HepG2 (cell line): ENCODE measurements at places on chromosomes 1 and 21. TPM values are rescaled to one million over a fixed set of nuclear protein-coding genes. Genes with fewer than 3 reads are reported as not detected.

CRYZ gene
- total RNA-seq, result 115 and 203 TPM in 2 replicates

FCRL6 gene
- total RNA-seq, result not detected in 2 replicates

NDUFS2 gene
- total RNA-seq, result 118 and 129 TPM in 2 replicates

DNA sequence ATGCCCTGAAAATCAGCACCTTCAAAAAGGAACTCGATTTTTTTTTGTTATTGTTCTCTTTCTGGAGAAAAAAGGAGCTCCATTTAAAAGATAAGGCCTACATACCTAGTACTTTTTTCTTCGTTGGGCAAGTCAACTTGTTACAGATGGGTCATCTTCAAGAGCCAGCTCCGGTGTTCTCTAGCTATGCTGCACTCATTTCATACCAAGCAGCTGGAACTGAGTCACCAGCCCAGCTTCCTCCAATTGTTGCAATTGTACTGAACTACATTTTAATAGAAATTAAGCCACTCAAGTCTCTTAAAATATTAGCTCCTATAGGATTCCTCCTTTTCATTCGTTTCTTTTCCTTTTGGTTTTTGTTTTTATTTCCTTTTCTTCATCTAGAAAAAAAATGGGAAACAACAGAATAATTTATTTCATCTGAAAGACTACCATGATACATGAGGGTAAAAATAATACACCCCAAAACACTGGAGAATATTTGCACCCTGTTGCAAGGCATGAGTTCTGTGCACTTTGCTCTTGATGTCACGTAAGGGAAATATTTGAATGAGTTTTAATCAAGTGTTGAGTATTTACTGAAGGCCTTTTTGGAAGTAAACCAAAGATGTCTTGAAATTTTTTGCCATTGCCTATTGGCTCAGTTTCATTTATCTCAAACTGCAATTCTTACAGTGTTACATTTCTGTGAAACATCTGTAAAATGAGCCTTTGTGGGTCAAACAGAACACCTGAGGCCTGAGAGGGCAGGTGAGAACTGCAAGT, 60.5 kb downstream of the CLIC4 start:
- no peak for DNase-seq

DNA sequence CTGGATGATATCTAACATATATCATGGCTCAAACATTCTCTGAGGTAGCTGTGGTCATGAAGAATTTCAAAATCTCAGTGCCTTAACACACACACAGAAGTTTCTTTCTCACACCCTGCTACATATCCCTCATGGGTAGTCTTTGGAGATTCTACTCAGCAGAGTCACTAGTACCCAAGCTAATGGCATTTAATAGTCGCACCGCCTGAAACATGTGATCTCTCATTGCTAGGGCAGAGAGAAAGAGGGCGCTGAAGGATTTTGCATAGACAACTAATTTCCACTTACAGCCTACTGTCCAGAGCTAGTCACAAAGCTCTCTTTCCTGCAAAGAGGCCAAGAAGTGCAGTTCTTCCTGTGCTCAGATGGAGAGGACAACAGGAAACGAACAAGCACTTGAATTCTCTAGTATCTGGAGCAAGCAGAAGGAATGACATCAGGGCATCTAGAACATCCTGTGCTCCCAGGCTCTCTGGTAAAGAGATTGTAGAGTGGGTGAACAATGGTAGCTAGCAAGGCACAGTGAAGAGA, 183.4 kb upstream of the PTBP2 start:
- peak; percentile 31 for DNase-seq

DNA sequence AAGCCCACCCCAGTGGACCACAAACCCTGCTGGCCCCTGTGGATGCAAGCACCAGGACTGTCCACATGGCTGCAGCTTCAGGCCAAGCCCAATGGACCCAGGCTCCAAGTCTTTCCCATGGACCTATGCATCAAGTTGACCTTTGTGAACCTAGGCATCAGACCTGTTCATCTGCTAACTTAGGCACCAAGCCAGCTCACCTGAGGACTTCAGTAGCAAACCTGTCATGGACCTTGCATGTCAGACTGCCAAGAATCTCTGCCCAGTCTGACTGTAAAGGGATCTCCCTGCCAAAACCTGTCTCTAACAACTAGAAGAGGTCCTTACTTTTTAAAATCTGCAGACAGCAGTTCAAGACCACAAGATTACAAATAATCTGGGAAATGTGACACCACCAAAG, 37.8 kb downstream of the FMO3 start:
- DNase-seq, result no peak

GRCh38 chr1:98017184-98017583, 96.3 kb upstream of the DPYD start:
- no peak for DNase-seq

DNA sequence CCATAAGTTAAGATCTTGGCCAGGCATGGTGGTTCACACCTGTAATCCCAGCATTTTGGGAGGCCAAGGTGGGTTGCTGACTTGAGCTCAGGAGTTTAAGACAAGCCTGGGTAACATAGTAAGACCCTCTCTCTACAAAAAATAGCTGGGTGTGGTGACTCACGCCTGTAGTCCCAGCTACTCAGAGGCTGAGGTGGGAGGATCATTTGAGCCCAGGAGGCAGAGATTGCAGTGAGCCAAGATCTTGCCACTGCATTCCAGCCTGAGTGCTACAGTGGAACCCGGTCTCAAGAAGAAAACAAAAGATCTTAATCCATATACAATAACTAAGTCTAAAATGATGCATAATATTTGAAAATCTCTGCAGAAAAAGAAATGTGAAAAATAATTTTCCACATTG, 165.5 kb upstream of the NR5A2 start:
- DNase-seq, result no peak

DNA sequence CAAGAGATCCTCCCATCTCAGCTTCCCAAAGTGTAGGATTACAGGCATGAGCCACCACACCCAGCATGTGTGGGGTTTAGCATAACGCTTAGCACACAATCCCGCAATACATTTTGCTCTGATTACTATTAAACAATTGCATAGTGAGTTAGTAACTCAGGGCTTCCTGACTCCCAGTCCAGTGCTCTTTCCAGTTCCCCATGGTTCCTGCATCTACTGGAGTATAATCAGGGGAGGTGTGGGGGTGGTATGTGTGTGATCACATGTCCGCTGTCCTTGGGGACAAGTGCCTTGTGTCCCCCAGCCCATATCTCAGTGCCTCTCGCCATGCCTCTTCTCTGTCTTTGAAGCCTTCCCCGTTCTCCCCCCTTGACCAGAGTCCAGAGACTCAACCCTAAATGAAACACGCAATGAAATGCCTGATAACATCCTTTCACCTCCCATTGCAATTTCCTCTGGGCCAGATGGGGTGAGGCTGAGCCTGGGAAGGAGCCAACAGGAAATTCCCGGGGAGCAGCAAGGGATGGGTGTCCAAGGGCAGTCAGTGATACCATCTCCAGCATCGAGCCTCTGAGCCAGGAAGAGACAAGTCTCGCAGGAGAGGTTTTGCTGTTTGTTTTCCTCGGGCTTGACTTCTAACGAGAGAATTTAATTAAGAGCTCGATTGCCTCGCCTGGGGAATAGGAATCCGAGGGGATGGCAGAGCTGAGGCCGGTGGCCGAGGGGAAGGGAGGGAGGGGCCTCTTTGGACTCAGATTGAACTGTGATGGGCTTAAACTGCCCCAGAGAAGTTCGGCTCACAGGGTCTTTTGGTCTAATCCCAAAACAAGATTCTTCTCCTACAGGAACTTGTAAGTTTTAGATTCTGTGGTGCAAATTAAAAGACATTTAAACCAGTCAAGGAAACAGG, 7.7 kb upstream of the HTR1D start:
- no peak for DNase-seq

DNA sequence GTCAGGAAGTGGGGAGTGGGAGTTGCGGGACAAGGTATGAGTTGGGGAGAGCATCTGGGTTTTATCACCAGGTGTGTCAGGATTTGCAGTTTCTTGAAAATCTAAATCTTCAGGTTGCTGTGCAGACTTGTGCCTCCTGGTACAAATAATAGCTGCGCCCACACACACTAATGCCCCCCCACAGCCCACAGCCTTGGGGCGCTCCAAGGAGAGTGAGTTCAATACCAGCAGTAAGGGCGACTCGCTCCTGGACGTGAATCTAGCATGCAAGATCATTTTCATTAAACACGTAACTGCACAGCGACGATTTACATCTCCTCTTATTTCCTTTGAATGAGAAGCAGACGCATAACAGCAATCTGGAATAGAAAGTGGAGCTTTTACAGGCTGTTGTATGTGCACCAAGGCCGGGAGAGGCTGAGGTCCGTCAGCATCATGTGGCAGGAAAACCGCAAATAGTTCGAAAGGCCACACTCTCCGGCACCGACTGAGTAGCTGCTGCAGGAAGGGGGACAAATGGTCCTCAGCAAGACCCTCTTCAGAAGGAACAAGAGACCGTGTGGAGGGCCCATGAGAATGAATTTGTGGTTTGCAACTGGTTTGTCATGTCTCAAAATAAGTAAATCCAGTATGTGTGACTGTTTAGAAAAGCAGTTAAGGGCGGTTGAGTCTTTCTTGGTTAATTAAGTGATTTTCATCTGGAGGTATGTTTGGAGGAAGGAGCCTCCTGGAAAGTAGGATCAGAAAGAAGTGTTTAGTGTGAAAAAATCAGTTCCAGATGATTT, 439.5 kb downstream of the SMYD3 start:
- DNase-seq, result no peak

GRCh38 chr1:18057623-18058022, 50.0 kb upstream of the IGSF21 start:
- DNase-seq, result no peak

USH2A gene
- 0.01 and 0.02 TPM in 2 replicates for total RNA-seq

GRCh38 chr1:197915862-197916499, 1.2 kb upstream of the LHX9 start:
- peak; percentile 67 for DNase-seq

BRINP3 gene
- not detected in 2 replicates for total RNA-seq

- DNase-seq, result no peak
These were observed 708 bp upstream of the RBBP5 start for GRCh38 chr1:205122489-205122882.

DNA sequence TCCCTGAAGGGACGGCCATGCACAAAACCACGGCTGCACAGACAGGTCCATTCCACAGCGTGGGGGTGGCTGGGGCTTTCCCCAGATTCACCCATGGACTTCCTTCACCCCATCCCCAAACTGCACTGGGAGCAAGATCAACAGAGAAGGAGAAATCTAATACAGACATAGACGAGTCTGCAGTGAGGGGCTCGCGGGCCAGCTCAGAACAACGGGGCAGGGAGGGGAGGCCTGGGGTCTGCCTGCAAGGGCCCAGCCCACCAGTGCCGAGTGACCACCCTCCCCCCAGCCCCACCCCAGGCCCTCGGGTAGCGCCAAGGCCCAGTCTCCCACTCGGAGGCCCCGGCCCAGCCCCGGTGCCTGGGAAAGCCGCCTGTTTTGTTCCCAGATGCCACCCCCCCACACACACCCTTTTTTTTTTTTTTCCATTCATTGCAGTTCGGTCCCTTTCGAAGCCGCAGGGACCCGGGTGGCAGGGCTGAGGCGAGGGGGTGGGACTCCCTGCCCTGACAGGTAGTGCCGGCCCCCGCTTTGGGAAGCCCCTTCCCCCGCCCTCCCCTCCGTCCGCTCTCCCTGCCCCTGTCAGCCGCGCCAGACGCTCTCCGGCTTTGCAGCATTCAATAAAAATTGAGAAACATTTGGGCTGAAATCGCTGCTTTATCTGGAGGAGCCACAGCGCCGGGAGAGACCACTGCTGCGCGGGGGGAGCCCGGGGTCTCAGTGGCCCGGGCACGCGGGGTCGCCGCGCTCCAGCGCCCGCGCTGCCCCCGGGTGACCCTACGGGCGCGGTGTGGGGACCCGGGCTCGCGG, 543 bp upstream of the EPHB2 start:
- no peak for DNase-seq

- no peak for DNase-seq
These were observed 107.5 kb downstream of the TIAM1 start for GRCh38 chr21:31236528-31236927.

GRCh38 chr1:75630004-75630594, 19.2 kb upstream of the SLC44A5 start:
- DNase-seq, result no peak

GRCh38 chr1:172350856-172351255, 69.6 kb upstream of the C1orf105 start:
- no peak for DNase-seq

GRCh38 chr1:232207073-232207866, 422.7 kb downstream of the SIPA1L2 start:
- no peak for DNase-seq

DNA sequence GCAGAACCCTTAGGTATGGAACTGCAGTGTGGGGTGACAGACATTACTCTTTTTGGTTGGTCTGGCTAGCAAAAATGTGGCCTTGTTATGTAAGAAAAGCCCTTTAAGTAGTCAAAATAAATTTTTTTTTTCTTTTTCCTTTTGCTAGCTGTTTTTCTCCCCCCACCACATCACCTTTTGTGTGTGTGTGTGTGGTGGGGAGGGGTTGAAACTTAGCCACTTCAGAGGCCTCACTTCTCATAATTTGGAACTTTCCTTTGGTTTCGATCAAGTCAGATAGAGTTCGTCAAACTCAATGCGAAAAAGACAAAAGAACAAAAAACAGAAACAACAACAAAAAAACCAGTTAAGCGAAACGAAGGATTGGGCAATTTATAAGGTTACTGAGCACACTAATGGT, 1.9 kb upstream of the PRMT2 start:
- no peak for DNase-seq

- no peak for DNase-seq
These were observed 49.7 kb downstream of the GPR52 start for GRCh38 chr1:174497478-174497877.

GPATCH2 gene
- total RNA-seq, result 15.7 and 19.4 TPM in 2 replicates
